B cell (primary cell): ENCODE measurements at places on chromosomes 7 and 10.

- no peak for DNase-seq
These were observed 15.9 kb downstream of the ACTA2 start for GRCh38 chr10:88936656-88937055.

DNA sequence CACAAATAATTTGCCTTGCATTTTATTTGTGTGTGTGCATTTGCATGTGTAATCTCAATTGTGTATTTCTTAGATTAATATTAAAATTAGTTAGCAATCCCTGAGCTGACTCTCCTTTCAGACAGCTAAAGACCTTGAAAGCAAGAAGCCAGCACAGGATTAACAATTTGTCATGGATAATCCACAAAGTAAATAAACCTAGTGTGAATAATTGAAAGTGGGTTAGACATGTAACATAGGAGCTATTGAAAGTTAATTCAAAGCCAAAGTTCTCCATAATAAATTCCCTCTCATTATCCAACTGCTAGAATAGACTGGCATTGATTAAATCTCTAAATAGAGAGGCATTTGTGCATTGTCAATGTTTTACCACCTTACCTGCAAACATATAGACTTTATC, 326.1 kb downstream of the PLXDC2 start:
- DNase-seq = no peak

DNA sequence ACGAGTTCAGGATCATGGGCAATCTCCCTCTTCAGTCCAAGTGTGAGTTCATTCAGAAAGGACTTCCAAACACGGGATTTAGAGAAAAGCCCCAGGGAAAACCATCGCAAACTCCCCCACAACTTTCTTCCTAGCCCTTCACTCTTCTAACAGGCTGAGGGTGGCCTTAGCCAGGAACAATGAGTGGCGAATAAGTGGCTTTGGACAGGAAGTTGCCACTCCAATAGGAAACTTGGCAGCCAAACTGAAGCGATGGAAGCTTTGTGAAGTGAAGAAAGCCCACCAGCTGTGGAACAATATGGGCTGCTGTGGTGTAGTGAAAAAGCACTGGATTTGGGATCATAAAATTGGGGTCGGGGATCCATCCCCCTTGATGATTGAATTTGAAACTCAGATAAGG, 193.2 kb downstream of the TEX36 start:
- DNase-seq = no peak

- no peak for DNase-seq
These were observed 97.8 kb downstream of the AGMO start for GRCh38 chr7:15463801-15464666.

DNA sequence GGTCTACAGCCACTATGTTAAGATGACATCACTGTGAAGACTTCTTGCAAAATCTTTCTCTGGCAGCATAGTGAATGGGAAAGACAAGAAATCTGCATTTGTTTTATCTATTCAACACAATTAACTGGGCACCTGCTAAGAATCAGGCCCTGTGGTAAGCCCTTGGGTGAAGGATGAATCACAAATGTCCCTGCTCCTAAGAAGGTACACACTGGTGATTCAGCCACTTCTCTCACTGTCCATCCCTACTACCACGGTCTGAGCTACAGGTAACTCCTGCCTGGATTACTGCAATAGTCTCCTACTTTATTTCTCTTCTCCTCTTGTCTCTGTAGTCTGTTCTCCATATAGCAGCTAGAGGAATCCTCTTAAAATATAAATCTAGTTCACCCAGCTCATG, 116.1 kb downstream of the HIBADH start:
- DNase-seq = no peak

DNA sequence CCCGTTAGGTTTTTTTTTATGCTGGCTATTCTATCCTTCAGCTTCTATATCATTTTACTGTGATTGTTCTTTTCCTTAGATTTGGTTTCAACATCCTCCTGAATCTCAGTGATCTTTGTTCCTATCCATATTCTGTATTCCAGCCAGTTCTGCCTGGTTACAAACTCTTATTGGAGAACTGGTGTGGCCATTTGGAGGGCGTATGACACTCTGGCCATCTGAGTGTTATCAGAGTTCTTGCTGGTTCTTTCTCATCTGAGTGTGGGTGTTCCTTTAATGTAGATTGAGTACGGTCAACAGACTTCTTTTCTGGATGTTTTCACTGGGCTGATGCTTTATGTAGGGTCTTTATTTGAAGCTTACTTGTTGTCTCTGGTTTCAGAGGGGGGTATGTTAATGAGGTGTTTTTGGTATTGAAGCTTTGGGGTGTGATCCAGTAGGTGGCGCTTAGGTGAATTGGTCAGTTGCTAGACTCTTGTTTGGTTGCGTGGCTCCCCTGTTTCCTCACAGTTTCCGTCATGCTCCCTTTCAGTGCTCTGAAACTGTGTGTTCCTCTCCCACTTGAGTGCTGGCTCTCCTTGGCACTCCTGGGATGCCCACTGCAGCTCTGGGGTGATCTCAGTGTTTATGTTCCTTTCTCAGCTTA, 80.7 kb downstream of the FANK1 start:
- no peak for DNase-seq

GRCh38 chr7:84113906-84114850, 80.4 kb downstream of the SEMA3A start:
- DNase-seq = no peak

- no peak for DNase-seq
These were observed 222.2 kb downstream of the DNAJB6 start for GRCh38 chr7:157558875-157559595.

DNA sequence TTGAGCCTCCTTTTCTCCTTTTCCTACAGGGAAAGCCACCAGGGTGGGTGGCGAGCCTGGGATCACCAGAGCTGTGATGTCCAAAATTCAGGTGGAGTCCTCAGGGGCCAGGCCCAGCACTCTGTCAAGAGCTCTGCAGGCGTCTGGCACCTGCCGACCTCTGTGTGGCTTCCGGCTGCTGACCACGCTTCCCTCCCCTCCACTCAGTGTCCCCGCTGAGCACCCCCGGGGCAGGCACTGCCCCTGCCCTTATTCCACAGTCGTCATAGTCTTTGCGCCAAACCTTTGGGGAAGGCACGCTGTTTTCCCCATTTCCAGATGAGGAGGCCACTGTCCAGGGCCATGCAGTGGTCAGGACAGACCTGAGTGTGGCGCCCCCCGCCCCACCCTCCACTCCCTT, 7.5 kb downstream of the MTG1 start:
- no peak for DNase-seq

- no peak for DNase-seq
These were observed 14.6 kb upstream of the GPER1 start for GRCh38 chr7:1073142-1073977.

DNA sequence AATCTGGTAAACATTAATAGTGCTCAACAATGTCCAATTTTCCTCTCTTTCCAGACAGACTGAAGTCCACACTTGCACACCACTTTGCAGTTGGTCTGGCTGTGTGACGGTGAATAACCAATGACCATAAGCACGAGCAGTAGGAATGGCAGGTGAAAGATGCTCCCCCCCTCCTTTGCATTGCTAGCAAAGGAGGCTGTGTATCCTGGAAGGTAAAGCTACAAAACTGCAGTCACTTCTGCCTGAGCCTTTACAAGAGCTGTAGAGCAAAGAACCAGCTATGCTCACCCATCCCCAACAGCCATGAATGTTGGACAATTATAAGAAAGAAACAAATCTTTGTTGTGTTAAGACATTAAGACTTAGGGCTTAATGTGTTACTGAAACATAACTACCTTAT, 178.0 kb downstream of the IPMK start:
- DNase-seq = no peak

- DNase-seq = no peak
These were observed 6.1 kb upstream of the PDGFA start for GRCh38 chr7:525740-526139.

GRCh38 chr7:45564485-45564884, 9.7 kb upstream of the ADCY1 start:
- no peak for DNase-seq

DNA sequence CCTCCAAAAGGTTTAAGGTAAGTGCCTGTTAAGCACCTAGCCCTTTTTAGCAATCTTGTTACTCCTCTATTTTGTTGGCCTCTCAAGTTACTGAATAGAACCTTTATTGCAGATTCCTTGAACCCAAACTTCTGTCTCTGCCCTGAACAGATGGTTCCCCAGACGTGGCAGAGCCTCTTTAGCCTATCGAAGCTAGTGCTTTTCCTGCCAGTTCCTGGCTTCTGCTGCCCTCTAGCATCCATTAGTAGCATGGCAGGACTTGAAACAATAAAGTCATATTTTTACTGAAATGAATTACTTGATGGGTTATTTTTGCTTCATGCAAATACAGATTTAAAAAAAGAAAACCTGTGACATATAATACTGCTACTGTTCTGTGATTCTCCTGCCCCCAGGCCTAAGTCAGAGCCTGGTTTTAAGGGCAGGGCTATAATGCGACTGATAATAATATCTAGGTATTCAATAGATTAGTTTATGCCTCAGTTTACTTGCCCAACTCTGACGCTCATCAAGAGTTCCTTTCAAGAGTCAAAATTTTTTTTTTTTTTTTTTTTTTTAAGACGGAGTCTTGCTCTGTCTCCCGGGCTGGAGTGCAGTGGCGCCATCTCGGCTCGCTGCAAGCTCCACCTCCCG, 84.3 kb upstream of the PHF14 start:
- peak; percentile 58 for DNase-seq

DNA sequence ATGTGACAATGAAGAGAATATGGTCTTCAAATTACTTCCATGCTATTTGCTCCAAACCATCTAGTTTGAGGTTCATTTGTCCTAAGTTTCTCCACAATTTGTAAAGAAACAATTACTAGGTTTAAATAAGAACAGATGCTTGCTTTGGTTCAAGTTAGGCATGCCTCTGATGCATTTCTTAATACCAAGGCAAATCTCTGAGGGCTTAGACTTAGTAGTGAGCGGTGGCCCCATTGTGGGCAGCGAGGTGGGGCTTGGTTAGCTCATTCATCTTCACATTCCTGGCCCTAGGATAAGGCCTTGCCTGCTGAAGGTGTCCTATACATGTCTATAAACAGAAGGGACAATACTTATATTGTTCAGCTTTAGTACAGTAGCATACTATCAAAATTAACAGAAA, 52.4 kb upstream of the RHEB start:
- no peak for DNase-seq

- DNase-seq = no peak
These were observed 39.3 kb upstream of the GGCT start for GRCh38 chr7:30543813-30544525.
